ENCODE measurements at places on chromosomes 7 and 10.

DNA sequence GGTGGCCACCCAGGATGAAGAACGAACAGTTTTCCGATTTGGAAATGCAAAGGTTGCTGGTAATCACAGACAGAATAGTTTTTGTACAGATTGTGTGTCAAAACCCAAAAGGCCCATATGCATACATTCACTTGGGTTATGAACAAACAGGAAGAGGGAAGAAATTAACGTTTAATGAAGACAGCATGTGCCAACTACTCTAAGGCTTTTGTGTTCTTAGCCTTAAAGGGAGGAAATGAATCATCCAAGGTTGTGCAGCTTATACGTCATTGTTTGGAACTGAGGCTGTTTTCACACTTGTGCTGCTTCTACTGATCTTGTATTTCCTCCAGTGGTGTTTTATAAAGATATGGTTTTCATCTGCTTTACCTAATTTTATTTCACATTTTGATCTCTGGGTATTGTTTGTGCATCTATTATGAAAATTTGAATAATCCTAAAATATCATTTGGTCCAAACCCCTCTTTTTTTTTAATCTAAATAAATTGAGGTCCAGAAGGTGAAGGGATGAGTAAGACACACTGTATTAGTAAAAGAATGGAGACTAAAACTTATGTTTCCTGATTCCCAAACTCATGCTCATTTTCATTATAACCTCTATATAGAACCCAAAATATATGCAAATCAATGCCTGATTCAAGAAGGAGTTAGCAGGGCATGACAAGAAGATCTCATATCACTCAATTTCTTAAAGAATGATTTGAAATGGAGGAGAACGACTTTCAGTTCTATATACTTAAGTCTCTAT lies 373.1 kb downstream of the THSD7A start:
- no peak for DNase-seq

- DNase-seq = no peak
Observed at GRCh38 chr10:7260912-7261311, 149.9 kb downstream of the SFMBT2 start.

DNA sequence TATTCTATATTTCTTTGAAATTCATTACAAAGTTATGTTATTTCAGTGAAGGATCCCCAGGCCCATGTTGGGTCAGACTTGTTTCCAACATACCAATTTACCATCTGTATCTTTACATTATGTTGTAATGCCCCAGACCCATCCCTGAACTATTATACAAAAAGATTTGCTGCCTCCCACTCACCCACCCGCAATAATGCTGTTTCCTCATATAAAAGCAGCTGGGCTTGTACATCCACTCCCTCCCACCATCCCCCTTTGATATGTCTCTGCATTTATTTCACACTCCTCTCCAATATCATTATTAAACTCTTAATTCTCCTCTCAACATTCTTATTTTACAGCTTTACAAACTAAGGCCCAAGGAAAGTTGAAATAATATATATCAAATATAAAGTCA lies 153.7 kb downstream of the DOCK4 start:
- DNase-seq = no peak

DNA sequence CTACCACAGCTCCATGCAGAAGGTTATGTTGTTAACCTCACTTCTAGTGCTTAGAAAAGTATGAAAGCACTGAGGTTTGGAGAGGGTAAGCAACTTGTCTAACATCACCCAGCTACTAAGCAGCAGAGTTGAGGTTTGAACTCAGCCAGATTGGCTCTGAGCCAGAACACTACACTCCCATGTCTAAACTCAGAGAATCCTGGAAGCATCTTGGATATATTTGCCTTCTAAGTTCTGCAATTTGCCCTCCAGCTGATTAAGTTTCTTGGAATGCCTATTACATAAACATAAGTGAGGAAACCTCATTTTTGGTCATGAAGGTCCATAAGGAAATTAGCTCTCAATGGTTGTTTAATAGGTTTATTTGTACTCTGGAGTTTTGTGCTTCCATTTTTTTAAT lies 78.1 kb upstream of the PHYHIPL start:
- DNase-seq = no peak

- DNase-seq = no peak
Observed at GRCh38 chr7:106611911-106612310, 49.0 kb downstream of the CCDC71L start.

- no peak for DNase-seq
Observed at GRCh38 chr7:82859106-82859850, 303.4 kb downstream of the PCLO start.

DNA sequence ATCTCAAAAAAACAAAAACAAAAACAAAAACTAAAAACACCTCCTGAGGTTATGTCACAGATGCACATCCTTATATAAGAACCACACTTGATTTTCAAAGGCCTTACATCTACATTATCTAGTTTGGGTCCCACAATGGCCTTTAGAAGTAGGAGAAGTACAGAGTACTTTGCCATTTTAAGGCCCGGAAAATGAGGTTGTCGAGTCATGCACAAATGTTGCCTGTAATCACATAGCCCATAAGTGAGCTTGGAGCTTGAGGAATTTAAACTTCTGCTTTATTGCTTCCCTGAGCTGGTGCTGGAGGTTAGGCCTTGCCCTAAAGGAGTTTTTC lies 9.7 kb upstream of the MKRN1 start:
- DNase-seq = no peak

- DNase-seq = no peak
Observed at GRCh38 chr10:88828310-88828709, 23.3 kb downstream of the ANKRD22 start.

DNA sequence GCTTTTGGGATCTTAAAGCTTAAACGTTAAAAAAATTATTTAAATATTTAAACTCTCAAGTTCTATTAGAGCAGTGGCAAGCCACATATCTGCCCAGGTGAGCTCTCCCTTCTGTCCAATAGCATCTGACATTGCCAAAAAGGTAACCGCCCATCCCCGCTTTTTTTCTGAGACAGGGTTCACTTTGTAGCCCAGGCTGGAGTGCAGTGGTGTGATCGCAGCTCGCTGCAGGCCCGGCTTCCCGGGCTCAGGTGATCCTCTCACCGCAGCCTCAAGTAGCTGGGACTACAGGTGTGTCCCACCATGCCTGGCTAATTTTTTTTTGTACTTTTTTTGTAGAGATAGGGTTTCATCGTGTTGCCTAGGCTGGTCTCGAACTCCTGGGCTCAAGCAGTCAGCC lies 83.2 kb downstream of the RBM33 start:
- no peak for DNase-seq

DNA sequence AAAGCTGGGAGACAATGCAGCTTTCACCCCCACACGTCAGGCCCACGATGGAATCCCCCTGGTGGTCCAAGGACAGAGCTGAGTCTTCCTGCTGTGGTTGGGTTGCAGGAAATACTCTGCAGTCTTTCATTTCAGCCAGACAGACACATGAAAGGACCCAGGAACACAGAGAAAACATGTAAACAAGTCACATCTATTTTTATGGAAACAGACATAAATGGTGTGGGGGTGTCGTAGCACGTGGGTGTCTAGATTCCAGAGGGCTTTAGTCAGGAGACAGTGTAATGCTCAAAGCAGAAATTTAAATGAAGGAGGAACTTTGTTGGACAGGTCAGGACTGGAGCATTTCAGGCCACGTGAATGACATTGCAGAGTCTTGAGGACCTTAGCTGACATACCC lies 444.6 kb downstream of the SUGCT start:
- DNase-seq = no peak

- no peak for DNase-seq
Observed at GRCh38 chr10:125816548-125816947, 6.5 kb downstream of the UROS start.

DNA sequence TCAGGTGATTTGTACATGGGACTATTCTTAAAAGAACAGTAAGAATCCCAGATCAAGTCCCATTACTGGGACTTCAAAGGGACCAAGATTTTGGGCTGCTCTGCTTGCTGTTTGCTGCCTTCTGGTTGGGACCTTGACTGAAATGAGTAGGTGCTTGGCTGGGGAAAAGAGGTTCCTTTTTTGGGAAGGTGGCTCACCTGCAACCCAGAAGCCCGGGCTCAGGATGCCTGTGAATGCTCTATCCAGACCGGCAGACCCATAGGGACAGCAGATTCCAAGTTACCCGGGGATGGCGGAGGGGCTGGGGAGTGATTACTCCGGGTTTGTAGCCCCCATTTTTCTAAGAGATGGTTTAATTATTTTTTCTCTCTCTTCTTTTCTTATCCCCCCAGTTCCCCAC lies 104.0 kb downstream of the CPXM2 start:
- no peak for DNase-seq

DNA sequence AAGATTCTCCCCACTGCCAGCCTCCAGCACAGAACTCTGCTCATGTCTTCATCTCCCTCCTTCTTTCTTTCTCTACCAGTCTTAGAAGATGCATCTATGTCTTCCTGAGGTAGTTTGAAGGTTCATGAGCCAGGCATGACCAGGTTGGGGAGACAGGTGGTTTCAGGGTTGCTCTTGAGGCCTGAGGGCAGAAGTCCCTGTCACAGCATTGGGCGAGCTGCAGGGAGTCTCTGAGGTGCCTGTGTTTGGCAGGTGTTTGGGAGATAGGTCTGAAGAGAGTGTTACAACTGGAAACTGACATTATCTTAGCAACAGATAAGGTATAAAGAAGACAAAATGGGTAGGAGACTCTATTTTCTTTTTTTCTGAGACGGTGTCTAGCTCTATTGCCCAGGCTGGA lies 18.7 kb downstream of the PRSS2 start:
- DNase-seq = no peak

DNA sequence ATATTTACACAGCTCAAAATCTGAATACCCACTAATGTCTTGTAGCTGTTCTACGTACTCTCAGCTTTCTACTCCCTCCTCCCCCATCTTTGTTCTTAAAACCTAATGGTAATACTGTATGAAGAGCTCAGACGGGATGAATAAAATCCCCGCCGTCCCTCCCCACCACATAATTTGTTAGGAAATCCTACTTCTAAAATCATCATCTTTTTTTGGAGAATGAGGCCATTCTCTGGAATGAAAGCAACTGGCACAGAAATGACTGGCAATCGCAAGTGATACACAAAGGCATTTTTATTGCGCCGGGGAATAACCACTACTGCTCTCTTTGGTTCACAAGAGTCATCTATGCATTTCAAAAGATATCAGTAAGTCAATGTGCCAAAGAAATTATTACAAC lies 27.3 kb downstream of the SLC35B4 start:
- no peak for DNase-seq

GRCh38 chr7:131013716-131014115 lies 279.7 kb upstream of the KLF14 start:
- no peak for DNase-seq

DNA sequence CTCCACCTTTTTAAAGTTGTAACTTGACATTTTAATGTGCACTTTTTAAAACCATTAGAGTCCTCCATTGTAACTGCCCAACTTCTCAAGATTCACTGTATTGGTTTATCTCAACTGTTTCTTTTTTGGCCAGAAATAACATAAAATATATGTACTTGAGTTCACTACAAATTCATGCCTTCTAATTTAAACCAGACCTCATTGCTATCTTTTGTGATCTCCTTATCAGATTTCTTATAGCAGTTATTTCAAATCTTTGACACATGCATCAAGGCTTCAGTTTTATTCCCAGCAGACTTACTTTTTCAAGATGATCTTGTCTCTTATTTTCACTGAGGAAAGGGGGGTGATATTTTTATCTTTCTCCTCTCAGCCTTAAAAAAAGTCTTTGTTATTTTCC lies 154.3 kb downstream of the PHF14 start:
- DNase-seq = no peak

DNA sequence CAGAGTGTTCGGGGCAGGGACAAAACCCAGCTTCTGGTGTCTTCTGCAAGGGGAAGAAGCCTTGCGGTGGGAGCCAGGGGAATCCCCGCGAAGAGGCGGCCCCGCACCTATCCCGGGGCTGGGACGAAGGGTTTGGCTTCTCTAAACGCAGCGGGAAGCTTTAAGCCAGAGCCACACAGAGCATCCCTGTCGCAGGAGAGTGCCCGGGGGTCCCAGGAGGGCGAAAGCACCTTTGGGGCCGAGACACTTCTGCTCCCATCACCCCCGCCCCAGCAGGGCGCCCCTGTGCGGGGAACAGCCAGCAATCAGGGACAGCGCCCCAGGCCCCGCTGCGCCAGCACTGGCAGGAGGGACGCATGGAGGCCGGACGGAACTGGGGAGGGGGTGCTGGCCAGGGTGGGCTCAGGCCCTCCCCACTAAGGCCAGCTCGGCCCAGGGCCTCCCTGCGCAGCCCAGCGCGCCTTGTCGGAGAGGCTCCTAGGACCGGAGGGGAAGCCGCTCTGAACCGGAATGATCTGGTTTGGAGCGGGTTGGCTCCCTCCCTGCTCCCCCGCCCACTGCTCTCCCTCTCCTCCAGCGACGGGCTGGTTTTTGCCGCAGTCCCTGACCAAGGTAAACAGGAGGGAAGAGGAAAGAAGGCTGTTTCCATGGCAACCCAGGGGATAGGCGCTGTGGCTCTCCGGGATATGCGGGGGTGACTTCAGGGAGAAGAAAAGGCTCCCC lies 63.9 kb downstream of the TMEM209 start:
- no peak for DNase-seq

GRCh38 chr10:124126145-124126982 lies 33.0 kb upstream of the CHST15 start:
- DNase-seq = no peak

DNA sequence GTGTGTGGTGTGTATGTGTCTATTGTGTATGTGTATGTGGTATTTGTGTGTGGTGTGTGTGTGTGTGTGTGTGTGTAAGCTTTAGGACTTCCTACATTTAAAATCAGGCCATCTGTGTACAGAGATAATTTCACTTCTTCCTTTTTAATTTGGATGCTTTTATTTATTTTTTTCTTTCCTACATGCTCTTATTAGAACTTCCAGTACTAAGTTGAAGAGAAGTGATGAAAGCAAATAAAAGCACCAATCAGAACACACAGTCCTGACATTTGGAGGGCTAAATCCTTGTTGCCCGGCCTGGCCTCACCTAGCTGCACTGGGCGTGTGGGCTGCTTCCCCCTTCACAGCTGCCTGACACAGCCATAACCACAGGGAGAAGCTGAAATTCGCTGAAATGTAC lies 3.8 kb upstream of the MRC1 start:
- no peak for DNase-seq

GRCh38 chr10:36725581-36726520 lies 399.5 kb upstream of the ANKRD30A start:
- DNase-seq = no peak

DNA sequence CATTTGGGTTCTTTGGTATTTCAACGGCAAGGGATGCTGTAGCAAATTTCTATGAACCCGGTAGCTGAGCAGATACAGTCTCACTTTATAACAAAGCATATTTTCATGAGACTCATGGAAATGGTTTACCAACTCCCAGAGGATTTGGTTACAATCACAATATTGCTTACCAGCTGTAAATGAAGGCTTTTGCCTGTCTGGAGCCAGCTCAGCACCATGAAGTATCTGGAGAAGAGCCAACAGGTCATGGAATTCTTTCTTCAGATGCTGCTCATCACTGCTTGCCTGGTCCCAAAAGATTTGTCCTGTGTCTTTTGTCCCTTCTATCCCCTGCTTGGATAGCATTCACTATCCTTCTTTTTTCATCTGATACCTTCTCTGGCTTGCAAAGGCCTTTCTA lies 316.9 kb upstream of the PHYHIPL start:
- no peak for DNase-seq

GRCh38 chr10:31490858-31491504 lies 172.0 kb downstream of the ZEB1 start:
- DNase-seq = no peak
